ENCODE measurements at places on chromosomes 16 and 17.

DNA sequence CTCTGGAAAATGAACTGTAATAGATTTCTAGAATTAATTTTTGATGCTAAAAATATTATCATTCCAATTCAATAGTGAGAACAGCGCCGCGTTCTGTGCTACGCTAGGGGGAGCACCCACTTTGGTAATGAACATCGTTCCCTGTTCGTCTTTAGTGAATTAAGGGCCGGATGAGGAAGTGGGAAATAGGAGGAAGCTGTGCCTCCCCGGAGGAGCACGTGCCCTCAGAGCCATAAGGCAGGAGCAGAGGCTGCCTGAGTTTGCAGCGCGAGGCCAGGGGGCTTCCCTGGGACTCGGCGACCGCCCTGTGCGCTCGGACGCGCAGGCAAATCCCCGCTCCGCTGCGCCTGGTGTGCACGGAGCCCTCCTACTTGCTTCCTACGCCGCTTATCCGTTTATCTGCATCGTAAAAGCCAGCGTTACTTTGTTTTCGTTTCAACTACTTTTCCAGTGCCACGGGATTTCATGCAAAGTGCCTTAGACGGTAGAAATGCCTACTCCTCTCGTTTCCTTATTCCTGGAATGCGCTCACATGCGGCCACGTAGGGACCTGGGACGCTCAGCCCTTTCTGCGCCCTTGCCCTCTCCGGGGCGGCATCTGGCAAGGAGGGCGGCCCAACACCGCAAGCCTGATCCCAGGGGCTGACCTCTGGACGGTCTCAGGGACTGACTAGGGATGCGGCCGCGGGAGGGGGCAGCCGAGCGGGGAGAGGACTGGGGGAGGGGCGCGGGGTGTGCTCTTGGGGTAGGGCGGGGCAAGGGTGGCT lies 76.4 kb downstream of the KCNJ12 start:
- DNase-seq, result no peak

GRCh38 chr17:70314096-70314495 lies 144.8 kb downstream of the KCNJ2 start:
- no peak for DNase-seq

GRCh38 chr16:56682703-56683397 lies 580 bp downstream of the MT1X start:
- DNase-seq, result no peak

DNA sequence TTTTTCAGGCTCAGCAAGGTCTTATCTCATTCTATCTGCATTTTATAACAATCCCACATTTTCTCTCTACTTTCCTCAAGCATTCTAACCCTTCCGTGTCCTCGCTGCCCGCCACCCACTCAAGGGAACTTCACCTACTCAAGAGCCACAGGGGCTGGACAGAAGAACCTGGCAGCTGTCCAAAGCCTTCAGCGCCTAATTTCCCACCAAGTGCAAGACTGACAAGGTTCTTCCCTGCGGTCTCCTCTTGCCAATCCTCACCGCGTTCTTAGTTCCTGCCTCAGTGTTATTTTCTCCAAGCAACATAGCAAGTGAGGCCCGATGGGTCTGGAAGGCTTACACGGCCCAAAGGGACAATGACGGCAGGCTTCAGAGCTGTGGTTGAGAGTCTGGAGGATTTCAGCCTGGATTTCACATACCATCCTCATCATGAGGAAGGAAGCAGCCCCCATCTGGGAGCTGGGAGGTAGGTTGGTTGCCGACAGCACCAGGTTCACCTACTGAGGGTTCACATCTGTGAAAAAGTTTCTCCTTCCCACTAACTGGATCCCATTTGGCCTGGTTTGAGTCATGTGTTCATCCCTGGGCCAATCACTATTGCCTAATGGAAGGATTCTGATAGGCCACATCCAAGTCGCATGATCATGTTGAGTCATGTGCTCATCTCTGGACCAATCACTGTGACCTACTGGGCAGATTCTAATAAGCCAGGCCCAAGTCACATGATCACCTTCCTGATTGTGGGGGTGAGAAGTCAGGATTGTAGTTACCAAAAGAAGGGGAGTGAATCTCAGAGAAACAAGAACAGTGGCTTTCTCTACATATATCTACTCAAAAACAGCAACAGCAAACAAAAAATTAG lies 108.2 kb downstream of the N4BP1 start:
- no peak for DNase-seq

GRCh38 chr17:67711916-67712315 lies 5.8 kb upstream of the NOL11 start:
- no peak for DNase-seq

- DNase-seq, result no peak
Observed at GRCh38 chr17:1746975-1747543, 4.4 kb downstream of the SERPINF2 start.

DNA sequence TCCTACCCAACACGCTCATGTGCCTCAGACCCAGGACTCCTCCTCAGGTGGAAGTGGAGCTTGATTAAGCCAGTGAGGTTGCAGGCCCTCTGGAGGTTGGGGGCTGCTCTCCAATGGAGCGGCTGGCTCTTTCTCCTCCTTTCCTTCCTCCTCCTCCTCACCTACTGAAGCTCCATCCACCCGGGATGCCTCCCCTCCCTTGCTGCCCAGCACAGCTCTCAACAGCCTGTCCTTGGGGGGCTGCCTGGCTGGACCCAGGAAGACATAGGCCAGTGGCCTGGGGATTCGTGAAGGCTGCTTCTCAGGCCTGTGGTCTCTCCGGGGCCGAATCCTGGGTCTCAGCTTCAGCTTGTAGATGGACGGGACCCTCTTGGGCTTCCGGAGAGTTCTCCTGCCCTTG lies 8.2 kb downstream of the GAS2L2 start:
- peak; percentile 56 for DNase-seq

DNA sequence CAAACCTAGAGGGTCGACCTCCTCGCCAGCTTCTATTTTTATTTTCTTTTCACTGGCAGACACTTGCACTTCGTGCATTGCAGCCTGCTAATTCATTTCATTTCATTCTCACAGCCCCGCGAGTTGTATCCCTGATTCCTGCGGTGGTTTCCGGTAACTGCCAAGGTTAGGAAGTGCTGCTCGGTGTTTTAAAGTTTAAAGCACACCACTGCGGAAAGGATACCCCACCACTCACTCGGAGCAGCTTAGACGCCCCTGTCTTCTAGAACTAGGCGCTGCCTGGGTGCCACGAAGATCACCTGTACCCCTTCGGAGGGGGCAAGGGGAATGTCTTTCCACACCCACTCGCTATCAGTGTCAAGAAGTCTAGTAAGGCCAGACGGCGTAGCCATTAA lies 509 bp downstream of the CNEP1R1 start:
- no peak for DNase-seq

DNA sequence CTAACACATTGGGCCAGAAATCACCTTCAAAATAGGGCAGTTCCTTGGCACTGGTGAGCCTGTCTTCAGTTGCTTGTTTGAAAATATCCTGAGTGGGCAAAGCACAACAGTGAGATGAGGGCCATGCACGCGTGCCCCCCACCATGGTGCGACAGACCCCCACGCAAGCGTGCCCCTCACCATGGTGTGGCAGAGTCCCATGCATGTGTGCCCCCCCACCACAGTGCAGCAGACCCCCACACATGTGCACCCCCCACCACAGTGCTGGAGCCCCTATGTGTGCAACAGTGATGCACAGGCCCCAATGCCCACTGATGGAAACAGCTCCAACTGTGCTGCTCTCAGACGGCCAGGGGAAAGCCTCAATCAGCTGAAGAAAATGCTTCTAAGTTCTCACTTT lies 18.8 kb upstream of the TRAP1 start:
- no peak for DNase-seq

GRCh38 chr16:1364510-1364909 lies 12.8 kb downstream of the GNPTG start:
- no peak for DNase-seq

DNA sequence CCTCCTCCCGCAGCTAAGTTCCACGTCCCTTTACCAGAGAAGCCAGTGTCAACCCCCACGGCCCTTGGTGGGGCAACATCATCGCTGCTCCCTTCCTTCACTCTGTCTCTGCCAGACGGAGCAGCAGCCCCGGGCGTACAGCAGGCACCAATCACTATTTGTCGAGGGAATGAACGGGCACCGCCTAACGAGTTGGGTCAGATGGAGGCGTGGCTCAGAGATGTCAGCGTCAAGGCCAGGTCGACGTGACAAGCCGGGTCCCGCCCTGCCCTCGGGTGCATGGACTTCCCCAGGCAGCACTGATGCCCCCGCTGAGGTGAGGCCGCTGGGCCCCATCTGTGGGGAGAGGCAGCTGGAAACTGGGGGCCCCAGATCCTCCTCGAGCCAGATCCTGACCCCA lies 50.0 kb downstream of the CBFA2T3 start:
- DNase-seq, result no peak

- no peak for DNase-seq
Observed at GRCh38 chr17:72525225-72526015, 404.6 kb downstream of the SOX9 start.

DNA sequence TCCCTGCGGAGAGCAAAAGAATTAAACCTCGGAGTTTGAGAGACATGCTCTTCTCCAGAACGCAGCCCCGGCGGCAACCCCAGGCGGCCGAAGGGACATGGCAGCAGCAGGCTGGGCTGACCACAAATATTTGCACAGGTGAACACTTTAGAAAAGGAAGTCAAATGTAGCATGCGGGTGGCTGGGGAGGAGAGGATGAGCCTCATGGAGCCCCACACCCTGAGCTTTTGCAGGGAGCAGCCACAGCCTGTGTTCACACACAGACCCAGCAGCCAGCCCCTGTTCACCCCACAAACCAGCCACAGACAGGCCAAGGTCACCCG lies 17.8 kb downstream of the HS3ST6 start:
- DNase-seq, result peak; percentile 47

GRCh38 chr17:2900842-2901241 lies 104.6 kb downstream of the RAP1GAP2 start:
- no peak for DNase-seq

DNA sequence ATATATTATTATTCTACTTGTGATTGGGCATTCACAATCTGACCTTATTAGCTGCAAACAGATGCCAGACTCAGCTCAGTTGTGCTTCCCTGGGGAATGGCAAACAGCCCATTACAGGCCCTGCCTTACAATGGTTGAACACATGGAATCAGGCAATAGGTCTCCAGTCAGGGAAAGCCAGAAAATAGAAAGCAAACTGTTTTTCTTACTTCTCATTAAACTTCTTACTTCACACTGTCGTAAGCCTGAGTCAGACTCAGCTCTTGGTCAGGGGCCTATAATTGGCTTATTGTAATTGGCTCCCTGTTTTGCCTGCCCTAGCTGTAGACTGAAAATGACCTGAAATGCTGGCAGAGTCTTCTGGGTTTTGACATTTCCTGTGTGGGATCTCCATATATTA lies 77.0 kb upstream of the CA10 start:
- DNase-seq, result no peak

DNA sequence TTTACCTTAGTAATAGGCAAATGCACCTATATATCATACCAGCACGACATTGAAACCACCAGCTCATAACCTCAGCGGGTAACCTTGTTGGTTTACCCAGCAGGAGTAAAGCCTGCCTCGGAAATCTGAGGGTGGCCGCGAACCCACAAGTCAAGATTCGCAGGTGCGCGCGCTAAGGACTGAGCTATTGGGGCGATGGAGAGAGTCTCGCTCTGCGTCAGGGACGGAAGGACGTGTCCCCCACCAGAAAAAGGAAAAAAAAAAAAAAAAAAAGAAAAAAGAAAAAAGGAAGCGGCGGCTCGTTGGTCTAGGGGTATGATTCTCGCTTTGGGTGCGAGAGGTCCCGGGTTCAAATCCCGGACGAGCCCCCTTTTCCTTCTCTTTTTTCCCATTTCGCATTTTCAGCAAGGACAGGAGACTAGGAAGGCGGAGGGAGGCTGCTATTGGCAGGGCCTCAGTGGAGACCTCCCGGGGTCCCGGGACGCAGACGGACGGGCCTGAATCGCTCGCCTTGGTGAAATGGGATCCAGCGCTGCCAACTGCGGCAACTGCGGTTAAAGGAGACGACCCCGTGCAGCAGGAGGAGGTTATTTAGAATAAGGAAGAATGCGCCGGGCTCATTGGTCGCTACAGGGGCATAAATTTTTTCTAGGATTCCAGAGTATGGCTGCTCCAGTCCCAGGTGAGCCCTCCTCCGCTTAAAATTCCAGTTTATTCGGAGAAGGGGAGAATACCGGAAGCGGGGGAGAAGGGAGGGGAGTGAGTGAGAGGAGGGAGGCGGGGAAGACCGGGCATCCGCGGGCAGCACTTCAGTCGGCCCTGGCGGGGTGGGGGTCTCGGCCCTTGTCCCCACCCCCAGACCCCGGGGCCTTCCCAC lies at the start of gene OR1F1:
Gene OR1F1 (plus strand): TSS at position 407 of the 877 bp plus-strand sequence.
- no peak for DNase-seq

DNA sequence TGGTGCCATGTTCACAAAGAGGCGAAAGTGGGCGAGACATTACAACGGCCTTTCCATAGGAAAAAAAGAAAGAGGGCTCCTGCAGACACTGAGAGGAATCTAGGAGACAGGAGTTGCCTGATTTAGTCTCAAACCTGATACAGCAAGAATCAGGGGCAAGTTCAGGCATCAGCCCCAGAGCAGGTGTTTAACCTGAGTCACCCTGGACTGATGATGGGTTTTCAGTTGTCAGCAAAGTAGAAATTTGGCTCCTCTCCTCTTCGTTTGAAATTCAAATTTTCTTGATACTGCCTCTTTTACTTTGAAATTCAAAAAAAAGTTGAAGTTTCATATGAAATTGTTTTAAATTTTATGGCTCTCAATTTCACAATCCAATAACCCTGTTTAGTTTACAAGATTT lies 189.5 kb downstream of the ABCC12 start:
- no peak for DNase-seq
